Body of pancreas (tissue), 4 donors: ENCODE measurements at places on chromosomes 11 and 22. TPM values are rescaled to one million over a fixed set of nuclear protein-coding genes. Genes with fewer than 3 reads are reported as not detected.

The CDCA5 gene
- not detected for total RNA-seq

The OR52E6 gene
- total RNA-seq: not detected

The RBMXL2 gene
- total RNA-seq: not detected

The MS4A6A gene
- 24.9 TPM for total RNA-seq

The TNRC6B gene
- 25.2 TPM for total RNA-seq

The OR8K3 gene
- not detected for total RNA-seq

The NCR3LG1 gene
- total RNA-seq: 2.6 TPM

The SCN3B gene
- total RNA-seq: 0.78 TPM

The SAA4 gene
- not detected for total RNA-seq

DNA sequence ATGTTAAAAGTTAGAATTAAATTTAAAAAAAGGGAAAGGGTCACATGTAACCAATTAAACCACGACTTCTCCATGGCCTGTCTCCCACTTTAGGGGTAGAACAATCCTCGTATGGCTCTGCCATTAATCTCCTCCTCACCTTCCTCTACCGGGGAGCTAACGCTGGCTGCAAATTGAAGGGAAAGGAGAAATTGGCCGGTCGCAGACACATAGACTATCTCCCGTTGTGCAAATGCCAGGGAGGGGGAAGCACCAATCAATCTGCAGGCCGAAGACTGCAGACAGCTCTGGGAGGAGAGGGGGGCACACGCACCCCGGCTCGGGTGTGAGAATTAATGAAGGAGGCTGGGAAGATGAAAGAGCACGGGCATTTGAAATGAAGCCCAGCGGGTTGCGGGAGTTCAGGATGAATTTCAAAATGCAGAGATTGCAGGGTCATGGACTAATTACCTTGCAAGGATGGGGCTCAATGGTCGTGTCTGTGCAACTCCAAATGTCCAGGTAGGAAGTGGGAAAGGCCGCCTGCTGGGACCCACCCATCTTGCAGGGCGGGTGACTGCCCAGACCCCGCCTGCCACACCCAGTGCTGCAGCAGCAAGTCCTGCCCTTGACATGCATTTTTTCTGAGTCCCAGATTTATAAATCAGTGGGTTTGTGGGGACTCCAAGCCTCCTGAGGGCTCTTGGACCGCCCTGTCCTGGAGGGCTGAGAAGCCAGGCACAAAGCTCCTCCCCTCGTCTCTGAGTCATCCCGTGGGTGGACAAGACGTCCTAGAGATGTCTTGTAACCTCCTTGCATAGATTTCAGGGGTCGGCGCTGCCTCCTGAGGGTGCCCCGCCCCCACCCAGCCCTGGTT, 534.2 kb downstream of the TBC1D22A start:
- H3K27me3 ChIP-seq: no peaks in the 10 kb centered on the region
- no peak for DNase-seq
- no peak overlapping the region for H3K4me3 ChIP-seq
- no peak overlapping the region for H3K27ac ChIP-seq
- no peaks in the 10 kb centered on the region for H3K36me3 ChIP-seq

GRCh38 chr11:34499719-34500500, 13.7 kb downstream of the ELF5 start:
- no peak for DNase-seq
- no peaks in the 10 kb centered on the region for H3K36me3 ChIP-seq
- no peaks in the 10 kb centered on the region for H3K27me3 ChIP-seq
- H3K4me1 ChIP-seq: peaks cover 6% of the 10 kb centered on the region

GRCh38 chr11:67230406-67230805, 35.9 kb upstream of the GRK2 start:
- no peak overlapping the region for H3K4me3 ChIP-seq
- H3K36me3 ChIP-seq: no peaks in the 10 kb centered on the region
- no peak overlapping the region for H3K27ac ChIP-seq
- no peak for DNase-seq
- no peaks in the 10 kb centered on the region for H3K4me1 ChIP-seq

GRCh38 chr11:93740031-93740729, 1.1 kb downstream of the TAF1D start:
- no peaks in the 10 kb centered on the region for H3K27me3 ChIP-seq
- peak; percentile 49 for DNase-seq
- peaks cover 15% of the 10 kb centered on the region for H3K36me3 ChIP-seq
- peak overlapping the region; percentile 81 for H3K4me3 ChIP-seq
- H3K27ac ChIP-seq: peak overlapping the region; percentile 98
- peaks cover 73% of the 10 kb centered on the region for H3K4me1 ChIP-seq

DNA sequence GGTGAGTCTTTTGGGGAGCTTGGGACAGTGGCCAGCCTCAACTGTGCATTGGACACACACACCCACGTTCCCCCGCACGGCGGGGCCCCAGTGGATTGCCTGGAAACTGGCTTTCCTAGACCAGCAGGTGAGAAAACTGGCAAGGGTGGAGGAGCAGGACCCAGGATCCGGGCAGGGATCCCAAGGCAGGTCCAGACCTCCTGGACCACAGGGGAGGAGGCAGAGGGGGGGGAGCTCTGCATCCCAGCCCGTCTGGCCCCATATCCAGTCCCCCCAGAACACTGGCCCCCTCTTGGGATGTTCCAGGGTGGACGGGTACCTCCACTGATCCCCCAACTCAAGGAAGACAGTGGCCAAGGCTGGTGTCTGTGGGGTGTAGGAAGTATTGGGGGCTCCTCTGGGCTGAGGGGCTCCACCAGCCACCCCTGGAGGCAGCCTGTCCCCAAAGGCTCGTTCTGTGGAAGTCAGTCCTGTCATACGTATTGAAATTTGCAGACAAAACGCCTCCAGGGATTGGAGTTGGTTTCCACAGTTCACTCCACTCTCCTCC, 89.3 kb upstream of the LINC01488 start:
- H3K36me3 ChIP-seq: no peaks in the 10 kb centered on the region

GRCh38 chr11:131168839-131169713, 201.3 kb upstream of the NTM start:
- H3K27me3 ChIP-seq: no peaks in the 10 kb centered on the region
- H3K36me3 ChIP-seq: no peaks in the 10 kb centered on the region
- no peak overlapping the region for H3K4me3 ChIP-seq

DNA sequence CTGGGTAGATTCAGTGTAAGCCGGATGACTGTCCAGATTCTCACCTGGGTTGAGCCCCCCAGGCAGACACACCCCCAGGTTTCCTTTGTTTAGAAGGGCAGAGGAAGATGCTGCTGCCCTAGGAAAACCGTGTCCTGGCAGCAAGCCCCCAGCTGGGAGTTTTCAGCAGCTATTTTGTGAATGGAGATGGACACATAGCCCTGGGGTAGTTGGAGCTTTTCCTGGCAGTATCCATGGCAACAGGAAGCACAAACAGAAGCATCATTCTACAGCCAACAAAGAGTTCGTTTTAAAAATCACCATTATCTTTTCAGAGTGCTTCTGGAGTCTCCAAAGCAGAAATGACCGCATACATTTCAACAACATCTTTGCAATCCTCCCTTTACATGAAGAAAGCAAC, 245.5 kb downstream of the BRD1 start:
- no peaks in the 10 kb centered on the region for H3K4me1 ChIP-seq
- no peaks in the 10 kb centered on the region for H3K27me3 ChIP-seq
- DNase-seq: no peak
- no peak overlapping the region for H3K27ac ChIP-seq
- no peaks in the 10 kb centered on the region for H3K36me3 ChIP-seq

DNA sequence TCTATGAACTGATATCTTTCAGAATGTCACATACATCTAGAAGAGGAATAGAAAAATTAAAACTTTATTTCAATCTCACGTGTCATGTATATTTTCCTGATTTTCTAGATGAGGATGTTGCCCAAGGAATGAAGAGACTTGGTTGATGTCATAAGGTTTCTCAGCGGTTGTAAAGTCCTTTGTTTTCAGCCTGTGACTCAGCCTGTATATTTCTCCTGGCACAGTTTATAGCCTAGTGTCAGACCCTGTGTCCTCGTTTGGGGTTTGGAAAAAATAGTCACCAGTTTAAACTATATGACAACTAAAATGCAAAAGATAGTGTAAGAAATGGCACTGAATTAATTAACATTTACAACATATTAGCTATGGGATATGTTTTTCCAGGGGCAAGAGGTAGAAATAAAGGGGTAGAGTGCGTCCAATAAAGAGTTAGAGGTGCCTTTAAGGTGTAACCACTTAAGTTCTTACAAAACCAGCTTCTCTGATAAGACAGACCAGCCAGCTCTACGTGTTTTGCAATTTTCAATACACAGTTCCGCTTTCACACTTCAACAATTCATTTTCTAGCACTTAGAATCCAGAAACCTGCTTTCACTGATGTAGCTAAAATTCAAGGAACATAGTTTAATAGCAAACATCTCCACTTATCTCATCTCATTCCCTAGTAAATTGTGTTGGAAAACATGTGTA, 1432.6 kb upstream of the TENM4 start:
- H3K27me3 ChIP-seq: no peaks in the 10 kb centered on the region
- no peak for DNase-seq
- no peak overlapping the region for H3K4me3 ChIP-seq
- H3K27ac ChIP-seq: no peak overlapping the region

- H3K36me3 ChIP-seq: no peaks in the 10 kb centered on the region
- peaks cover 4% of the 10 kb centered on the region for H3K4me1 ChIP-seq
- no peak overlapping the region for H3K4me3 ChIP-seq
- H3K27ac ChIP-seq: no peak overlapping the region
- no peak for DNase-seq
- no peaks in the 10 kb centered on the region for H3K27me3 ChIP-seq
Observed at GRCh38 chr11:45205978-45206377, 59.5 kb downstream of the PRDM11 start.

DNA sequence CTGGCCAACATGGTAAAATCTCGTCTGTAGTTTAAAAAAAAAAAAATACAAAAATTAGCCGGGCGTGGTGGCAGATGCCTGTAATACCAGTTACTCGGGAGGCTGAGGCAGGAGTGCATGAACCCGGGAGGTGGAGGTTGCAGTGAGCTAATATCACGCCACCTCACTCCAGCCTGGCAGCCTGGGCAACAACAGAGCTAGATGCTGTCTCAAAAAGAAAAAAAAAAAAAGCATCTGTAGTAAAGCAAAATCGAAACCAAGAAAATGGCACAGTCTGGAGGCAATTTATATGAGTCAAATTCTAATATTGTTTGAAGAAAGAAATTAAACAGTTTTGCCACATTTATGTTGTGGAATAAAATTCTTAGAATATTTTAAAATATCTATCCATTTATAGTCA, 365.0 kb upstream of the CHORDC1 start:
- no peak overlapping the region for H3K27ac ChIP-seq
- DNase-seq: no peak
- H3K27me3 ChIP-seq: no peaks in the 10 kb centered on the region
- no peaks in the 10 kb centered on the region for H3K36me3 ChIP-seq

DNA sequence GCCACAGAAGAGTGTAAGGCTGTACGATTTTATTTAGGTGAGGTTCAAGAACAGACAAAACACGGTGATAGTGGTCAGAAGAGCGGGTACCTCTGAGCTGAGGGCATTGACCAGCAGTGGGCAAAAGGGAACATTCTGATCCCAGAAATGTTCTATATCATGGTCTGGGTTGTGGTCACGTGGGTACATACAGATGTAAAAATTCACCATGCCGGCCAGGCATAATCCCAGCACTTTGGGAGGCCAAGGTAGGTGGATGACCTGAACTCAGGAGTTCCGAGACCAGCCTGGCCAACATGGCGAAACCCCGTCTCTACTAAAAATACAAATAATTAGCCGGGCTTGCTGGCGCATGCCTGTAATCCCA, 31.1 kb upstream of the GCAT start:
- H3K4me3 ChIP-seq: no peak overlapping the region
- peak overlapping the region; percentile 72 for H3K27ac ChIP-seq
- peaks cover 15% of the 10 kb centered on the region for H3K4me1 ChIP-seq

GRCh38 chr22:39845529-39845928, 48.0 kb downstream of the ENTHD1 start:
- DNase-seq: no peak
- H3K4me3 ChIP-seq: no peak overlapping the region
- H3K36me3 ChIP-seq: no peaks in the 10 kb centered on the region
- no peaks in the 10 kb centered on the region for H3K4me1 ChIP-seq

DNA sequence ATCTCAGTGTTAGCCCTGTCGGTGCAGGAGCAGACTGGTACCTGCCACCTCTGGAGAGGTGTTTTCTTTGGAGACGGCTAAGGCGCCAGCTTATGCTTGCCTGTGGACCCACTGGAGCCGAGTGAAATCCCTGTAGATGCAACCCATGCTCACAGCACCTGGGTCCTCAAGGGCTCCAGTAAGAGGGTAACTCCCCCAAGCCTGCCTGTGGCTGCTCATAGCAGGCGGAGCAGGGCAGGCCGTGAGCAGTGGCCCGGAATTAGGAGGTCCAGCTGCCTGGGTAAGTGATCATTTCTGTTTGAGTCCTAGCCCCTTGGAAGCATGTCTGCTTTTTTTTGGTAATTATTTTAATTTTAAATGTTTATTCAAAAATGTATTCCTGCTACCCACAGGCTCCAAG, 43.8 kb downstream of the NAT10 start:
- H3K36me3 ChIP-seq: peaks cover 29% of the 10 kb centered on the region
- no peak overlapping the region for H3K27ac ChIP-seq
- no peak for DNase-seq
- H3K4me1 ChIP-seq: no peaks in the 10 kb centered on the region
- H3K27me3 ChIP-seq: no peaks in the 10 kb centered on the region
- no peak overlapping the region for H3K4me3 ChIP-seq

GRCh38 chr11:86108191-86108590, 39.3 kb upstream of the PICALM start:
- no peaks in the 10 kb centered on the region for H3K36me3 ChIP-seq
- H3K27me3 ChIP-seq: no peaks in the 10 kb centered on the region
- DNase-seq: no peak
- H3K4me3 ChIP-seq: no peak overlapping the region

GRCh38 chr11:47980088-47980906, at the start of gene PTPRJ:
PTPRJ (plus strand) TSS chr11:47980559; CDS start chr11:47980913, 354 bp downstream.
- peaks cover 23% of the 10 kb centered on the region for H3K4me1 ChIP-seq
- no peaks in the 10 kb centered on the region for H3K36me3 ChIP-seq
- peak within 1 kb of the TSS; percentile 48 for H3K27ac ChIP-seq
- H3K27me3 ChIP-seq: no peaks in the 10 kb centered on the region
- peak within 1 kb of the TSS; percentile 78 for H3K4me3 ChIP-seq

DNA sequence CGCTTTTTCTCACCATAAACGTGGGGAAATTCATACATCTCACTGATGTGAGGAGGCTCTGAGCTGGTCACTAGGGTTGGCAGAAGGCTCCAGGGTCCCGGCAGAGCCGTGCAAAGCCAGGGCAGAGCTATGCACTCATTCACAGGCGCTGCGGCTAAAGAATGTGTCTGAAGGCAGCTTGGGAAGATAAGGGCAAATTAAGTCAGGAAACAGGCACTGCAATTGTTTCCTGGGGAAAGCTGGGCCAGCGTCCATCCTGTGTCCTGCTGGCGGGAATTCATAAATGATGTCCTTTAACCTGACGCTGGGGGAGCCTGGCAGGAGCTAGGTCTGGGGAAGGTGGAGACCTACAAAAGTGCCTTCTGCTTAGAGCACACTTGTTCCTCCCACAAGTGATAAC, 27.6 kb downstream of the PKNOX2 start:
- peaks cover 21% of the 10 kb centered on the region for H3K4me1 ChIP-seq
- H3K4me3 ChIP-seq: no peak overlapping the region
- H3K36me3 ChIP-seq: no peaks in the 10 kb centered on the region
- H3K27ac ChIP-seq: peak overlapping the region; percentile 62

- peaks cover 22% of the 10 kb centered on the region for H3K4me1 ChIP-seq
- H3K4me3 ChIP-seq: no peak overlapping the region
- peak overlapping the region; percentile 69 for H3K27ac ChIP-seq
- no peaks in the 10 kb centered on the region for H3K27me3 ChIP-seq
- DNase-seq: no peak
Observed at GRCh38 chr11:72070491-72070890, 9.9 kb downstream of the NUMA1 start.

- H3K4me1 ChIP-seq: no peaks in the 10 kb centered on the region
- no peak overlapping the region for H3K27ac ChIP-seq
- no peaks in the 10 kb centered on the region for H3K36me3 ChIP-seq
- no peak for DNase-seq
- H3K4me3 ChIP-seq: no peak overlapping the region
Observed at GRCh38 chr11:10605941-10606381, 37.5 kb upstream of the LYVE1 start.
